ENCODE measurements at places on chromosomes 1 and 21.

DNA sequence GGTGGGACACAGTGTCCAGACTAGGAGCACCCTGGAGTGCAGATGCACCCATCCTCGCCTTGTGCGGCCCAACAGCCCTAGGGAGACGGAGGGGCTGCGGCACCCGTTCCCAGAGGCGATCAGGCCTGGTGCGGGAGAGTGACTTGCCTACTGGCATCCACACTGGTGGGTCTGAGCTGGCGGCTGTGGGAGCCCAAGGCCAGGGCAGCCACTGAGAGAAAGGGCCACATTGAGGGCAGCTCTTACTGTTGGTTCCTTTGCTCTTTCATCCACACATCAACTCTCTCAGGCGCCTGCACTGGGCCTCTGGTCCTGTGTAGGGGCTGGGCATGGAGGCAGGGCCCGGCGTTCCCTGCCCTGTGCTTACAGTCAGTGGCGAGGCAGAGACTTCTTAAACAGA, 8.6 kb downstream of the PODN start:
- DNase-seq = no peak

GRCh38 chr1:16175610-16176553, 20.0 kb upstream of the EPHA2 start:
- no peak for DNase-seq

- DNase-seq = no peak
Measured at GRCh38 chr1:8212580-8213031, 105.3 kb upstream of the SLC45A1 start.

DNA sequence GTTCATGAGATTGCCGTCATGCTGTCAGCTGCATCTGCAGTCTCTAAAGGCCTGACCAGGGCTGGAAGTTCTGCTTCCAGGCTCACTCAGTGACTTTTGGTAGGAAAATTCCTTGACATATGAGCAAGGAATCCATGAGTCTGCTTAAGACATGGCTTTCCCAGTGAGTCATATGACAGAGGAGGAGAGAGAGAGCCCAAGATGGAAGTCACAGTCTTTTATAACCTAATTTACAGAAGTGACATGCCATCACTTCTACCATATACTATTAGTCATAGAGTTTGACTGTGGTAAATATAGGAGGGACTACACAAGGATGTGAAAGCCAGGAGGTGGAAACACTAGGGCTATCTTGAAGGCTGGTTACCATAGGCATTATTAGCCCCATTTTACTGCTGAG, 115.2 kb downstream of the ROR1 start:
- no peak for DNase-seq

DNA sequence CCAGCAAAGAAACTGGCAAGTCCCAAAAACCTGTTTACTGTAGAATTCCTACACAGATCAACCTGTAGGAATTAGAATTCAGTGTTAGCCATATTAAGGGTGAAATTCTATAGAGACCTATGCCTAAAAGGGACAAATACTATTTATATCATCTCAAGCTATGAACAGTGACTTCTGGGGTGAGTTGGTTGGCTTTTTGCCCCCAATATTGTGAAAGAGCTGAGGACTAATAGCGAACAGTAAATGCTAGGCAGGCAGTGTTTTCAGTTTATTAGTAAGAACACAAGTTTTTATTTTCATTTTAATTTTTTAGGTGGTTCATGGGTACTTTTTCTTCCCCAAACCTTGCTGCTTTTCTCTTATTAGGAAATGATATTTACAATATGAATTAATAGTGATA, 15.3 kb downstream of the SLC16A4 start:
- no peak for DNase-seq

DNA sequence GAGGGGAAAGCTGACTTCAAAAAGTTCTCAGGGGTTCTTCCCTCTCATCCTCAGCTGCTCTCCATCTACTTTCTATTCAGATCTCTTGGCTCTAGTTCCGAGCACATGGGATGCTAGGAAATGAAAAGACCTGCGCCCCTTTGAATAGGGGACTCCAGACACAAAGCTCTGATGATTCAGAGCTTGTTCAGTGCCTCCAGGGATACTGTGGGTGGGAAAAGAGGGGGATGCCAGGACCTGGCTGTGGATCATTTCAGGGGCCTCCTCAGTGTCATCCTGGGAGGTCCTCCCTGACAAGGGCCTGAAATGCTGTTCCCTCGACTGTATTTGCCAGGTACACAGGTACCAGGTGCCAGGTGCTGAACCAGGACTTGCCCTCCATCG, 943 bp upstream of the KIAA0040 start:
- DNase-seq = no peak

- DNase-seq = no peak
Measured at GRCh38 chr1:43518935-43519686, 11.6 kb upstream of the PTPRF start.

DNA sequence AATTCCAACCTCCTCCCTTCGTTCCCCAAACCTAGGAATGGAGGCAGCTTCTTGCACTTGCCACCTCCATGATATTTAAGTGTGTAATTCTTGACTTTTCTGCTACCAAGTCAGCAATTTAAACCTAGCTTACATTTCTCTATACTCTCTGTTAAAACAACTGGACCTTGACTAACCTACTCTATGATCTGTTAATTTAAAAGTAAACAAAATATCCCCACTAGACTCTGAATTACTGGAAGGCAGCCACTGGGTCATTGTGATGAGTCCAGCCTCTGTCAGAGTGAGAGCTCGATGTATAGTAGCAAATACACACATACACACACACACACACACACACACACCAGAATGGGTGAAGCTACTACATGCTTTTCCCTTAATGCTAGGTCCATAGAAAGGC, 40.0 kb upstream of the DHCR24 start:
- DNase-seq = no peak

GRCh38 chr1:6099787-6100765, 54.4 kb downstream of the KCNAB2 start:
- no peak for DNase-seq

DNA sequence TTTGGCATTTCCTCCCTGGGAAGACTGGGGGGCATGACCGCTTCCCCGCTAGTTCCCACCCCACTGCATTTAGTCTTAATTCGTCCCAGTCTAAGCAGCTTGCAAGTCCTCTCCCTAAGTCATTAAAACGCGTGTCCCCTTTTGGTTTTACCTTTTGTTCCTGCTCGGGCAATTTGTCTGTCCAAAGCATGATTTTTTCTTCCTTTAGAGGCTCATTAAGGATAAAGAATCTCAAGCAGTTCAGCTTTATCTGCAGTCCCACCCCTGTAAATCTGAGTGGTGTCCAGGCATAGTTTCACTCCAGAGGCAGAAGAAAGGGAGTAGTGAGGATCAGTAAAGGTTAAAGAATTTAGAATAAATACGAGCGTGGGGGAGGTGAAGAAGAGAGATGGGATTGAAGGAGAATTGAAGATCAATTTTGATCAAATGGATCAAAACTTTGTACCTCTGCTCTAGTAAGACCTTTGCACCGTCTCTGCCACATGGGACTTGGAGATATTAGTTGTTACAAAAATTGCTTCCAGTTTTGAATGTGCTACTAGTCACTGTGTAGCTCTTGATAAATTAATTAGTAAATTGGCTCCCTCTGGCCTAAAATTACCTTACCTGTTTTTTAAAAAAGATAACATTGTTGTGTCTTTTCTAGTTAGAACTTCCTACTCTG, 989 bp upstream of the ETV3 start:
- DNase-seq = no peak

GRCh38 chr21:18987520-18988026, 584.0 kb upstream of the TMPRSS15 start:
- no peak for DNase-seq

- DNase-seq = no peak
Measured at GRCh38 chr1:44733365-44733764, 2.4 kb upstream of the RNU5D-1 start.

DNA sequence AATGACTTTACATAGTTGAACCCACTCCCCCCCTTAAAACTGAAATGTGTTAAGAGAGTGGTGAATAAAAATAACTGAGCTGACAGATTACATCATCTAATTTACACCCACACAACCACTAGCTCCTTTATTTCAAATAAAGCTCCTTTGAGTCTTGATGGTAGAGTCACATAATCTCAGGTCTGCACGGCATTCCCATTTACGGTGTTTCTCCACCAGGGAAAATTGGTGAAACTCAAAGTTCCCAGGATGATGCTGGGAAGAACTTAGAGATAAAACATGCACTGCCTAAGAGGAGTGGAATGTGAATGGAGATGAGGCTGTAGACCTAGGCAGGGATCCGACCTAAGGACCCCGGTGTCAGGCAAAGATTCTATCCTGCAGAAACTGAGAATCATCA, 727.8 kb upstream of the ADAMTS5 start:
- DNase-seq = no peak

GRCh38 chr1:91697416-91697815, 188.5 kb downstream of the TGFBR3 start:
- DNase-seq = no peak

GRCh38 chr1:193042766-193043691, 16.1 kb downstream of the UCHL5 start:
- no peak for DNase-seq

DNA sequence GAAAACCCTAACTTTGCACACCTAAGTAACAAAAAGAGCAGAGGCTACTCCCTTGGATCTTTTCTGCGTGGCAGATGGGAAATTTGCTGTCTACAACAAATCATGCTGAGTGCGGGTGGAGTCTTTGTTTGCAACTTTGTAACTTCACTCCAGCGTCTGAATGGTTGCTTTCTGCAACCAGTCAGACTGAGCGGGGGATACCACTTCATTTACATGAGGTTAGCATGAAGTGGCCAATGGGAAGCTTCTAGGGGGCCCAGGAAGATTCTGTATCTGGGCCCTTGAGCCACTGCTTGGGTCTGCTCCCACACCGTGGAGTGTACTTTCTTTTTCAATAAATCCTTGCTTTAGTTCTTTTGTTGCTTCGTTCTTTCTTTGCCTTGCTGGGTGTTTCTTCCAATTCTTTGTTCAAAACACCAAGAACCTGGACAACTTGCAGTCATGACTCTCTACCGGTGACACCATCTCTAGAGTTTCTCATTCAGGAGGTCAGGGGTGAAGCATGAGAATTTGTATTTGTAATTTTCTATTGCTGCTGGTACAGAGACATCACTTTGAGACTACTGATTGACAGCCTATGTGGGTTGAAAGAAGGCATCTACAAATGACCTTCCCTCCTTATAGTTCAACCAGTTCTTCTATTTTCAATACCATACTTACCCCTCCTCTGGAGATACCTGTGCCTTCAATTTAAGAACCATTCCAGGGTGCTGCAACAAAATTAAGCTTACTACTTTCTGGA, 55.8 kb upstream of the RC3H1 start:
- DNase-seq = no peak

- DNase-seq = no peak
Measured at GRCh38 chr1:219460896-219461815, 151.7 kb downstream of the ZC3H11B start.

DNA sequence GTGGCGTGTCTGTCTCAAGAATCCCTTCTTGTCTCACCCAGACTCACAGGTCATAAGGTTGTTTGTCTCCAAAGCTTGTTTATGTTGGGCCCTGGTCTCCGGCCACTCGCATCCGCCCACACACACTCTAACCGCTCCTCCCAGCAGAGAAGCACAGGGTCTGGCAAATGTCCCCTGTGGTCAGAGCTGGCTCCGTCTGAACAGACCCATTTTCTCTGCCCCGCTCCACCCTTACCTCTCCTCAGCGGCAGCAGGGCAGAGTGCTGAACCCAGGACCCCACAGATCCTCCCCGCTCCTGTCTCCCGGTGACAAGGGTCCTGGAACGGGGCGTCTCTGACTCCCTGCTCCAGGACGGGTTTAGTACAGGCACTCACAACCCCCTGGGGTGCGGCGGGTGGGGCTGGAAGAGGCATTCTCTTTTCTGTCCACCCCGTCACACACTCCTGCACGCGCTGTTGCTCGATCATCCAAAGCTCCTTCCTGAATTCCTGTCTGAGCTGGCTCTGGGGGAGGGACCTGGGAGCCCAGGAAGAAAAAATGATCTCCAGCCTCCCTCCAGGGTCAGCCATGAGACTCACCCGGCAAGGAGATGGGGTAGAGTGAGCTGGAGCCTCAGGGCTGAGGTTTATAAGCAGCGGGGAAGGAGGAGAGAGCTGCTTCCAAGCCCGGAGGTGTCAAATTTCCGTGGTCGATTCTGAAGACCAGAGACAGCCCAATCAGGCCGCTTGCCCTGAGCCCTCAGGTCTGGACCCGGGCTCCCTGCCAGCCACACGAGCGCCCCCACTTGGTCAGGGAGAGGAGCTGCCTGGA, at the start of gene S100A13:
Gene S100A13, minus strand, starts transcription at position 602 of the 811 bp plus-strand sequence. CDS start 1,033 bp downstream, outside the sequence.
- DNase-seq = no peak

DNA sequence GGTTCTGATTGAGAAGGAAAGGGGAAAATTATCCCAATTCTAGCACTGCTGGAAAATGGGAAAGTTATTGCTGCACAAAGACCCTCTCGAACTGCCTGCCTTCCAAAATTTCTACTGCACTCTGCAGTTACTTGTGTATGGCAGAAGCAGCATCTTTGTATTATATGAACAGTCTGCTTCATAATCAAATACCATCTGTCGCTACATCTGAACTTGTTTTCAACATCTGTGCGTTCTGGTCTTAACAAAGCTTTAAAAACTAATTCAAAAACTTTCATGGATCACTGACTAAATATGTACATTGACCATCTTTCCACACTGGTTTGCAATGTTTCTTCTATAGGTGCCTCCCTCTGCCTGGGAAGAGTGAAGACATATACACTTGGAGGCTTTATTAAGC, 79.2 kb downstream of the PROX1 start:
- DNase-seq = no peak

GRCh38 chr1:17765444-17766411, 10.6 kb downstream of the ACTL8 start:
- DNase-seq = no peak

DNA sequence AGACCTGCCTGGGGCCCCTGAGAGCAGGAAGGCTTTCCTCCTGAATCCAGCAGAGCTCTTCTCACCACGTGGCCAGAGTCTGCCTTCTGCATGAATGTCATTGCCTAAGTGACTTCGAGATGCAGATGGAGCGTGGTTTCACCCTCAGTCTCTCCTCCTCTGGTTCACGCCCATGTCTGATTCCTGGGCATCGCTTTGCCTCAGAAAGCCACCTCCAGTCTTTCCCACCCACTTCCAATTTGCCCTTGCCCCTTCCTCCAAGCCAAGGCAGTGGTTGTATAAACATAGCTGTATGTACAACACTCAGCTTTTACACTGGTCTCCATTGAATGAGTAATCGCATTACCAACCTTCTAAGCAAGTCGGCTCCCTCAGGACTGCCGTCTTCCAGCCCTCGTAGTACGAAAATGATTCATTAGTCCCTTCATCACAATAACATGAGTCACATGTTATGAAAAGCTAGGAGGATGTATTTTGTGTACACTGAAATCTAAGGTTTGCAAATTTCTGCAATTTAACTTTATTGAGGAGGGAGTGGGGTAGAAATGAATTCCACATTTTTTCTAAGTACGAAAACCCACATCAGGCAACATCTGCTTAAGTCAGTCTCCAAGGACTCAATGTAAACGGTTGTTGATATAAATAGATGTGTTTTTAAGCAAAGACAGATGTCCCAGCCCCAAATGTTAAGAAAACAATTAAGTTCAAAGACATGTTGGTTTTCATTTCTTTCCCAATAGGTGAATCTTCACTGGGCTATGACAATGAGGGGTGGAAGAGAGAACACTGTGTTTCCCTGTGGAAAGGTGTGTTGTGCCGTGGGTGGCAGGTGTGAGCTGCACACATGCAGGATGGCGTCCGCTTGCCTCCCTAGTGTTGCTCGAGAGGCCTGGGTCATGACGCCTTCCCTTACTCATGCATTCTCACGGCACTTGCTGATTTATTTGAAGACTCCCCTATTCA, 32.3 kb upstream of the ETS2 start:
- DNase-seq = no peak

GRCh38 chr1:6447818-6448748, 17.9 kb downstream of the TNFRSF25 start:
- DNase-seq = peak; percentile 73

- DNase-seq = no peak
Measured at GRCh38 chr1:232868793-232869491, 63.7 kb downstream of the MAP10 start.

- DNase-seq = no peak
Measured at GRCh38 chr1:116712510-116712909, 41.7 kb upstream of the CD2 start.

All from naive thymus-derived CD8-positive, alpha-beta T cell (primary cell).